ENCODE measurements at places on chromosomes 4 and X. TPM values are rescaled to one million over a fixed set of nuclear protein-coding genes. Genes with fewer than 3 reads are reported as not detected.

Gene SLC6A8
- total RNA-seq = 123 TPM

Gene SMIM31
- total RNA-seq = not detected

Gene CFAP99
- total RNA-seq = not detected

GRCh38 chrX:20514358-20514757, 247.6 kb upstream of the RPS6KA3 start:
- no peaks in the 10 kb centered on the region for H3K36me3 ChIP-seq
- peaks cover 3% of the 10 kb centered on the region for H3K27me3 ChIP-seq
- H3K4me3 ChIP-seq = no peak overlapping the region
- H3K27ac ChIP-seq = no peak overlapping the region
- H3K4me1 ChIP-seq = no peaks in the 10 kb centered on the region
- DNase-seq = no peak

GRCh38 chrX:83829874-83830273, 31.1 kb upstream of the CYLC1 start:
- no peaks in the 10 kb centered on the region for H3K27me3 ChIP-seq
- no peak overlapping the region for H3K27ac ChIP-seq
- DNase-seq = no peak
- no peaks in the 10 kb centered on the region for H3K4me1 ChIP-seq
- H3K4me3 ChIP-seq = no peak overlapping the region

Gene SCRG1
- 4.8 TPM for total RNA-seq

- no peaks in the 10 kb centered on the region for H3K4me1 ChIP-seq
- no peak overlapping the region for H3K27ac ChIP-seq
- no peak overlapping the region for H3K4me3 ChIP-seq
Measured at GRCh38 chr4:40140196-40140595, 56.6 kb upstream of the RHOH start.

DNA sequence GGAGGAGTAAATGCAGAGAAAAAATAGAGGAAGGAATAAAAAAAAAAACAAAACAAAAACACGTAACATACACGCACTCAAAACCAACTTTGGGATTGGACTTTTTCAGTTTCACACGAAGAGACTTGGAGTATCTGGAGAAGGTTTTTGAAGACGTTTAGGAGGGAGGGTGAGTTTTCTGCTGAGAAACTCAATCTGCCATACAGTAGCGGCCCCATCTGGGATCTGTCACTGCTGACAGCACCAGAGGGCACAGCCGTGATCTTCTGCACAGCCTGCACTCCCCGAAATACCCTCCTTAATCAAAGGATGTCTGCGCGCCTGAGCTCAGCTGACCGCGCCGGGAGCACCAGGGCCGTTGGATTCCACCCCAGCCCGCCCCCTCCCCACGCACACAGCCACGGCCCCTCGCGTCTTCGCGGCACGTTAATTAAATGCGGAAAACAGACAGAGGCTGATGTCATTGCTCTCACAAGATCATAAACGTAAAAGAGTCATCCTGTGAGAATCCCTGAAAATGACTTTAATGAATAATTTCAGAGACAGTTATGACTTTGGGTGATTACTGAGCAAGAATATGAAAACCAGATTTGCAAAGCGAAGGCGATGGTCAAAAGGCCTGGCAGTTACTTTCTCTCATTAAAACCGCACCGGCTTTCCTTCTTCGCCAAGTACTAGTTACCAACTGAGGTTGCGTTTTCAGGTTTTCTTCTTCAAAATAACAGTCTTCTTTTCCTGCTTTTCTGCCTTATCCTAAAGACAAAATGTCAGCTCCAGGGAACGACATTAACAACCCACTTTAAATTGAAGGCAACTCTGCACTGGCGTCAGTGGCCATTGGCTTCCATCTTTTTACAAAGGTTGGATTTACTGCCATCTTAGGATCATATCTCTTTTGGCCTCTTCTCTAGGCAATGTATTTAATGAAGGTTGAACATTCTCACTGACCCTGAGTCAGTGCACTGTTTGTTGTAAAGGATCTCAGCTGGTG, 10.6 kb downstream of the HAND2 start:
- H3K36me3 ChIP-seq = no peaks in the 10 kb centered on the region
- no peak overlapping the region for H3K4me3 ChIP-seq
- H3K27ac ChIP-seq = no peak overlapping the region
- no peak for DNase-seq
- peaks cover 18% of the 10 kb centered on the region for H3K4me1 ChIP-seq

GRCh38 chr4:84697159-84697558, 114.2 kb downstream of the CDS1 start:
- no peak overlapping the region for H3K27ac ChIP-seq
- H3K36me3 ChIP-seq = peaks cover 20% of the 10 kb centered on the region
- DNase-seq = no peak
- H3K4me1 ChIP-seq = no peaks in the 10 kb centered on the region

Gene RTL3
- total RNA-seq = not detected

- H3K36me3 ChIP-seq = no peaks in the 10 kb centered on the region
- H3K4me1 ChIP-seq = peaks cover 13% of the 10 kb centered on the region
- peak overlapping the region; percentile 97 for H3K4me3 ChIP-seq
- no peak overlapping the region for H3K27ac ChIP-seq
Measured at GRCh38 chr4:157076578-157076947, 613 bp downstream of the GLRB start.

Gene TRPC5OS
- total RNA-seq = not detected

DNA sequence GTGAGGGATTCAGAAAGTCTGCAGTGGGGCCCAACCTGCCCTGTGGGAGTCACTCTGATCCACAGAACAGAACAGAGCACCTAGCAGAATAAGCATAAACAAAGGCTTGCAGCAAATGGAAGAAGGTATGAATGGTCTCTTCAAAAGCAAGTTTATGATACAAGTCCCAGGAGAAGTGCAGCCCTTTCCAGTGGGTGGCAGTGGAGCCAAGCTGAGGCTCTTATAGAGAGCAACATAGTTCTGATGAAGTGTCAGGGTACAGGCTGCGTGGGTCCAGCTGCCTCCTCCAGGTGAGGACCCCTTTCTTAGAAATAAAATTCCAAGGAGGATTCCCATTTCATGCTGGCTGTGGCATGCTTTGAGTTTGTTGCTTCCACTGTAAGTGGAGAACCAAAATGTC, 88.8 kb upstream of the PAK3 start:
- peaks cover 23% of the 10 kb centered on the region for H3K4me1 ChIP-seq
- H3K36me3 ChIP-seq = no peaks in the 10 kb centered on the region

- peaks cover 48% of the 10 kb centered on the region for H3K36me3 ChIP-seq
- peaks cover 26% of the 10 kb centered on the region for H3K4me1 ChIP-seq
- peak overlapping the region; percentile 35 for H3K27ac ChIP-seq
- DNase-seq = no peak
- H3K4me3 ChIP-seq = no peak overlapping the region
Measured at GRCh38 chrX:21972721-21973120, 32.2 kb downstream of the SMS start.

- H3K4me1 ChIP-seq = no peaks in the 10 kb centered on the region
- DNase-seq = no peak
- H3K27me3 ChIP-seq = no peaks in the 10 kb centered on the region
- no peaks in the 10 kb centered on the region for H3K36me3 ChIP-seq
Measured at GRCh38 chrX:136271300-136271699, 20.1 kb upstream of the MAP7D3 start.

DNA sequence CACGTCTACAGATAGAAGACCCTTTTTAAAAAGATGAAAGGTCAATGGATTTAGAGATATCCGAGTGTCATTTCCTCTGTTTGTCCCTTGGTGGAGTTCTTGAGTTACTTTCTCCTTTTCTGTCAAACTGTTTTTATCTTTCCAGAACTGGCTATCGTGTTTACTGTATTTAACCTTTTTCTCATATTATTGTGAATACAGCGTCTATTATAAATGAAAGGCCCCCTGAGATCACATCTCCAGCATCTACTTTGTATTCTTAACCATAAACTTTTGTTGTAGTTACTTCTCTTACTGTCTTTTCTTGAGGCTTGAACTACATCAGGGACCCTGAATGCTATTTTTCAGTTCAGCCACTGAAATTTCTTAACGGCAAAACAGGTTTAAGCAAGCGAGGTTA, 4.0 kb upstream of the PCDH7 start:
- DNase-seq = no peak
- peaks cover 32% of the 10 kb centered on the region for H3K27me3 ChIP-seq
- peaks cover 36% of the 10 kb centered on the region for H3K4me1 ChIP-seq
- peak overlapping the region; percentile 92 for H3K4me3 ChIP-seq
- peaks cover 2% of the 10 kb centered on the region for H3K36me3 ChIP-seq
- no peak overlapping the region for H3K27ac ChIP-seq

Gene ATOH1
- not detected for total RNA-seq

Gene FGFBP2
- not detected for total RNA-seq

DNA sequence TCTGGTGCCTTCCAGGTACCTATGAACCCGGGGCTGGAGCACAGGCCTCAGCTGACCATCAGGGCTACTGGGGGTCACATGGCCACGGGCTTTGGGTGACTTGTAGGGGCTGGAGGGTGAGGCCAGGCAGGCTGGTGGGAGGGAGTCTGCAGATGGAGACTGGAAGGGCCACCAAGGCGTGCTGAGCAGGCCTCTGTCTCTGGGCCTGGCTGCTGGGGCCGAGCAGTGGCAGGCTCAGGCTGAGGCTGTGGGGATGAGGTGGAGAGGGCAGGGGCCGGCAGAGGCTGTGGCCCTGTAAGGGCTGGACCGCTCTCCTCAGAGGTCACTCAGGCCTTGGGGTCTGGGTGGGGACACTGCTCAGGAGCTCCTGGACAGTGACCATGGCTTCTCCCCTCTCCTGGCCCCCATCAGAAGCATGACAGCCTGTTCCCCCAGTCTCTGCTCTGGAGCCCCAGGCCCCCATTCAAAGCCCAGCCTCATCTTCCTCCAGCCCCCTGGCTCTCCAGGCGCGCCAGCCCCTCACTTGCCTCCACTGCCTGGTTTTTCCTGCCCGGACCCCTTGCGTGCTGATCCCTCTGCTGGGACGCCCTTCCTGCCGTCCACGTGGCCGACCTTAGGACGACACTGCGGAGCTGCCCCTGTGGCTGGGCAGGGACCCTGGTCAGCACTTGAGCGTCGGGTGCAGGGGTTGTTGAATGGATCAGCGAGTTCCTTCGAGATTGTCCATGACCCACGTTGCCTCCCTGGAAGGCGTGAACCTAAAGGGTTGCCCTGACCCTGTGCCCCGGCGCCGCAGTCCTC, 11.1 kb upstream of the NAT8L start:
- H3K27ac ChIP-seq = no peak overlapping the region
- H3K27me3 ChIP-seq = peaks cover 10% of the 10 kb centered on the region
- H3K4me3 ChIP-seq = peak overlapping the region; percentile 52
- DNase-seq = no peak
- H3K36me3 ChIP-seq = no peaks in the 10 kb centered on the region

DNA sequence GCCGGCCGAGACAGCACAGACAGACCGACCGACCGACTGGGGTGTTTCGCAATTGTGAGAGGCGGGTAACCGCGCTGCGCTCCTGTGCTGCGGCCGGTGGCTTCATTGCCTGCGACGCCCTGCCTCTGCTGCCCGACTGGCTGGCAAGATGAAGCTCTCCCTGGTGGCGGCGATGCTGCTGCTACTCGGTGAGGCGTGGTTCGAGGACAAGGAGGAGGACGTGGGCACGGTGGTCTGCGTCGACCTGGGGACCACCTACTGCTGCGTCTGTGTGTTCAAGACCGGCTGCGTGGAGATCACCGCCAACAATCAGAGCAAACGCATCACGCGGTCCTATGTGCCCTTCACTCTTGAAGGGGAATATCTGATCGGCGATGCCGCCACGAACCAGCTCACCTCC, 565.7 kb upstream of the SMIM31 start:
- H3K4me1 ChIP-seq = no peaks in the 10 kb centered on the region
- H3K27me3 ChIP-seq = no peaks in the 10 kb centered on the region
- H3K36me3 ChIP-seq = no peaks in the 10 kb centered on the region
- no peak overlapping the region for H3K27ac ChIP-seq
- H3K4me3 ChIP-seq = no peak overlapping the region

GRCh38 chrX:76919761-76920160, 492.3 kb downstream of the MAGEE1 start:
- no peaks in the 10 kb centered on the region for H3K27me3 ChIP-seq
- no peak overlapping the region for H3K4me3 ChIP-seq
- no peak for DNase-seq
- H3K36me3 ChIP-seq = peaks cover 9% of the 10 kb centered on the region

DNA sequence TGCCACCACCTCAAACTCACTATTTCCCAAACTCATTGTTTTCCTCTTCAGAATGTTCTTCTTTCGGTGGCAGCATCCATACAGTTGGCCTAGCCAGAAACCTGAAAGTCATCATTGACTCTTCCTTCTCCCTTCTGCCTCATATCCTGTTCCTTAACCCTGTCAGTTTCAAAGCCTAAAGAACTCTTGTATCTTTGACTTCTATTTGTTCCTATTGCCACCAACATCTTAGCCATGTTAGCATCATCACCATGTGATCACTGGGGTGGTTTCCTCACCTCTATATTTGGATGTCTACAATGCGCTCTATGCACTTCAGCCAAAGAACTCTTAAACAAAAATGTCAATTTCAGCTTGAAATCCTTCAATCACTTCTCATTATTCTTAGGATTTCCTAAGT, 29.0 kb downstream of the DDX60L start:
- no peaks in the 10 kb centered on the region for H3K27me3 ChIP-seq
- no peak for DNase-seq
- H3K4me3 ChIP-seq = no peak overlapping the region
- H3K36me3 ChIP-seq = no peaks in the 10 kb centered on the region

Gene HHIP
- 1.3 TPM for total RNA-seq

- no peak overlapping the region for H3K4me3 ChIP-seq
- H3K36me3 ChIP-seq = no peaks in the 10 kb centered on the region
- DNase-seq = no peak
- no peak overlapping the region for H3K27ac ChIP-seq
Measured at GRCh38 chrX:152912106-152912505, 14.2 kb downstream of the ZNF185 start.

Gene PCYT1B
- 32.3 TPM for total RNA-seq

Gene CT47B1
- total RNA-seq = not detected

GRCh38 chrX:126655061-126655460, 102.4 kb upstream of the DCAF12L1 start:
- no peaks in the 10 kb centered on the region for H3K27me3 ChIP-seq
- no peak overlapping the region for H3K4me3 ChIP-seq
- H3K36me3 ChIP-seq = no peaks in the 10 kb centered on the region
- H3K27ac ChIP-seq = no peak overlapping the region
- H3K4me1 ChIP-seq = no peaks in the 10 kb centered on the region
- DNase-seq = no peak

- DNase-seq = no peak
- no peak overlapping the region for H3K4me3 ChIP-seq
- no peaks in the 10 kb centered on the region for H3K4me1 ChIP-seq
- H3K36me3 ChIP-seq = no peaks in the 10 kb centered on the region
- H3K27ac ChIP-seq = no peak overlapping the region
Measured at GRCh38 chrX:40501164-40501855, 79.5 kb upstream of the ATP6AP2 start.

Gene KANTR
- total RNA-seq = 11.6 TPM

Gene TMEM35A
- total RNA-seq = 9.1 TPM

DNA sequence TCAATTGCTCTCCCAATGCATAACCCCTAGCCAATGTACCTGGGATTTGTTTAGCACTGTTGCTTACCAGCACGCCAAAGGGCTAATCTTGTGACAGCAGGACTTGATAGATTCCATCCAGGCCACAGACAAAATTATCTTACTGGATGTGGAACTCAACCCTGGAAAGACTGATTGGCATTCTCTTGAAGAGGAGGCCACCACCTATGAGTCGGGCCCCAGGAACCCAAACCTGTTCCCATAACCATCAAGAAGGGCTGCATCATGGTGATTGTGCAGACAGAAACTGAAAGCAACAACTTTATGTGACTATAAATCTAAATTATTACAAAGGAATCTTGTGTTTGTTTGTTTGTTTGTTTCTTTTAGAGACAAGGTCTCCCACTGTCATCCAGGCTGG, 19.9 kb upstream of the TMEM255A start:
- DNase-seq = no peak
- no peaks in the 10 kb centered on the region for H3K4me1 ChIP-seq
- H3K27me3 ChIP-seq = peaks cover 3% of the 10 kb centered on the region
- no peaks in the 10 kb centered on the region for H3K36me3 ChIP-seq
- no peak overlapping the region for H3K4me3 ChIP-seq
- no peak overlapping the region for H3K27ac ChIP-seq

Gene EXOC1L
- not detected for total RNA-seq
